ENCODE measurements at places on chromosomes 3 and 15.

- no peak for DNase-seq
Measured at GRCh38 chr15:44296625-44297524, 8.4 kb downstream of the GOLM2 start.

- DNase-seq, result no peak
Measured at GRCh38 chr3:40605960-40606359, 81.2 kb downstream of the ZNF621 start.

- no peak for DNase-seq
Measured at GRCh38 chr3:55567615-55568014, 80.5 kb upstream of the WNT5A start.

DNA sequence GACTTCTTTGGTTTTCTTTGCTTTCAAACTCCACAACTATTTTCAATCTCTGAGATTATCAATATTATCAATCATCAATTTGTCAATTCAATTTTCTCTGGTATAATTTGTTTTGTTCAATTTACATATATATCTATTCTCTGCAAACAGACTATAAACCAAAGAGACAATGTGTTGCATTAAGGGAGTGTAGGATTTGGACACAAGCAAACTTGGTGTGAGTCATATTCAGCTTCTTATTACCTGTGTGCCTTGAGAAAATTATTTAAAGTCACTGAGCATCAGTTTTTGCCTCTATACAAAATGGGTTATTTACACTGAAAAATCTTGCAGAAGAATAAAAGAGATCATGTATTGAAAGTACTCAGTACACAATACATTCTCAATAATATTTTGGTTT, 177.8 kb downstream of the NECTIN3 start:
- no peak for DNase-seq

DNA sequence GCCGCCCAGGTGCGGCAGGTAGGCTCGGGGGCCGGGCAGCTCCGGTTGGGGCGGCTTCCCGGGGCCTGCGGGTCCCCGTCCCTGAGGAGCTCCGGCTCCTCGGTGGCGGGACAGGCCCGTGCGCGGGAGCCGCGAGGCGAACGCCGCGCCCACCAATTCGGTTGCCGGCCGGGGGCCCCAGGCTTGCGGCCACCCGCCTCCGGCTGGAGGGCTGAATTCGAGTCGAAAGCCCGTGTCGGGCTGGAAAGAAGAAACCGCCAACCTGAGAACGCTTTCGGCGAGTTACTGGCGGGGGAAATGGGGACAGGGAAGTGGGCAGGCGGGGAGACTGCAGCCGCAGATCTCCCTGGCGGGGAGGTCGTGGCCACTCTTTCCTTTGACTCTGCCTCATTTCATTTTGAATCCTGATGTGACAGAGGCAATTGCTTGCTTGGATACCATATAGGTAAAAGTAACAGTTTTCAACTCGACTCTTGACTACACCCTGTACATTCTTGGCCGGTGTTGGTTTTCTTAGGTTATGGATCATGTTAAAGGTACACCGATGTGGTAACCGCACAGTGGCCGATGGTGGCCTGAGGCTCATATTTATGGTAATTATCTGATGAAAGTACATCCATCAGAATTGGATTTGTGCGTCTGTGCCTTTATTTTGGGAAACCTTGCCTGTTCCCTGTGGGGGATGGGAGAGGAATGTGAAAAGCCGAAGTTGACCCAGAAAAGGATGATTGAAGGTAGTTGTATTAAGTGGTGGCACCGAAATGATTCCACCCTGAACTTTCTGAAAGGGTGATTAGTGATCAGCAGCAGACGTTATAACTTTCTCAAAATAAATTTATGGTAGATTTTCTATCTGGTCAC, 1.7 kb downstream of the B3GNT5 start:
- no peak for DNase-seq

DNA sequence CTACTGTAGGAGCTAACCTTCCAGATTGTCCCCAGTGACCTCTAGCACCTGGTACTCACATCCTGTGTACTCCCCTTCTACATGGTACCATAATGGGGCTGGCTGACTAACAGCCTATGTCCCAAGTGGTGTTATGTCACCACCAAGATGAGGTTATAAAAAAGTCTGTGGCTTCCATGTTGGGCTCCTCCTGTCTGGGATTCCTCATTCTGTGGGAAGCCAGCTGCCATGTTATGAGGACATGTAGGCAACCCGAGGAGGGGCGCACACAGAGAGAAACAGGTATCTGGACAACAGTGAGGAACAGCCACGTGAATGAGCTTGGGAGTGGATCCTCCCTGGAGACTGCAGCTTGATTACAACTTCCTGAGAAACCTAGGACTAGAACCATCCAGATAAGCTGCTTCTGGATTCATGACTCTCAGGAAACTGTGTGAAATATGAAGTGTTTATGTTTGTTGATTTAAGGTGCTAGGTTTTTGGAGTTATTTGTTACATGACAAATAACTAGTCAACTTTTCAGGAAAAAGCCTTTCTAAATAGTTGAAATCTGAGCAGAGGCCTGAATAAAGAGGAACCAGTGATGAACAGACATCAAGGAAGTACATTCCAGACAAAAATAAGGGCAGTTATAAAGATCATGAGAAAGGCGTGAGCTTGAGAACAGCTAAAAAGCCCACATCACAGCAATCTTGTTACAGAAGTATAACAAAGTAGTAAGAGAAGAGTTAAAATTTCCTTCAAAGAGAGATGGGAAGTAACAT, 21.7 kb downstream of the GOLIM4 start:
- no peak for DNase-seq

DNA sequence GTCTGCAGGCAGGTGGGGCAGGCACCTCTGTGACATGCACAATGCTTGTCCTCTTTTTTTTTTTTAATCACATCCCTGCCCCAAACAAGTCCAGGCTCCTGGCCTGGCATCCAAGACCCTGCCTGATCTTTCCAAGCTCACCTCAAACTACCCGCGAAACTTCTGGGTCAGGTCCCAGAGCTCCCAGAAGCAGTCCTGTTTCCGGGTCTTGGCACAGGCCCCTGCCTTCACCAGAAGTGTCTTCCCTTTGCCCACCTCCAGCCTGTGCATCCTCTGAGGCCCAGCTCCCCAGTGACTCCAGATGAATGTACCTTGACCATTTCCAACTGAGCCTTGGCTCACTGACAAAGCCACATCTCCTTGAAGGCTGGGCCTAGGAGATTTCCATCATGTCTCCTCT, 23.0 kb downstream of the PLA2G4E start:
- DNase-seq, result no peak

- no peak for DNase-seq
Measured at GRCh38 chr3:140863580-140864009, 78.0 kb upstream of the SLC25A36 start.

GRCh38 chr3:87073496-87074145, 82.7 kb upstream of the VGLL3 start:
- DNase-seq, result no peak

GRCh38 chr3:162760789-162761188, 1264.2 kb downstream of the OTOL1 start:
- no peak for DNase-seq

DNA sequence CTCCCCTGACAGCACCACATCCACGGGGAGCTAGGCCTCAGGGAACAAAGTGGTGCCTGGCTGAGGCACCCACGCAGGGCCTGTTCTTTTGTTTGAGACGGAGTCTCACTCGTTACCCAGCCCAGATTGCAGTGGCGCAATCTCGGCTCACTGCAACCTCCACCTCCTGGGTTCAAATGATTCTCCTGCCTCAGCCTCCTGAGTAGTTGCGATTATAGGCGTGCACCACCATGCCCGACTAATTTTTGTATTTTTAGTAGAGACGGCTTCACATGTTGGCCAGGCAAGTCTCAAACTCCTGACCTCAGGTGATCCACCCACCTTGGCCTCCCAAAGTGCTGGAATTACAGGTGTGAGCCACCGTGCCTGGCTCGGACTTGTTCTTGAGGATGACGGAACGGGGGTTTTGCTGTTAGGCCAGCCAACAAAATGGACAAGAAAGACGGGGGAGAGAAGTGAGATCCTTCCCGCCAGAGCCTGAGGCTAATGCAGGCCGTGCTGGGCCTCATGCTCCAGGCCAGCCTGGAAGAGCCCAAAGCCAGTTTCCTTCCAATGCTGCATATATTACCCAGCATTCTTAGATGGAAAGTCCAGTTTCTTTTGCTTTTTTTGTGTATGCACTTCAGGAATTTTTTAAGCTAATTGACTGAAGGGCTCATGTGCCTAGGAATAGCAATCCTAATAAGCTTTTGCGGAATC, 28.1 kb upstream of the FURIN start:
- no peak for DNase-seq

GRCh38 chr3:71759401-71759800, 5.7 kb downstream of the GPR27 start:
- no peak for DNase-seq

- no peak for DNase-seq
Measured at GRCh38 chr3:30855400-30856292, 38.8 kb downstream of the GADL1 start.

DNA sequence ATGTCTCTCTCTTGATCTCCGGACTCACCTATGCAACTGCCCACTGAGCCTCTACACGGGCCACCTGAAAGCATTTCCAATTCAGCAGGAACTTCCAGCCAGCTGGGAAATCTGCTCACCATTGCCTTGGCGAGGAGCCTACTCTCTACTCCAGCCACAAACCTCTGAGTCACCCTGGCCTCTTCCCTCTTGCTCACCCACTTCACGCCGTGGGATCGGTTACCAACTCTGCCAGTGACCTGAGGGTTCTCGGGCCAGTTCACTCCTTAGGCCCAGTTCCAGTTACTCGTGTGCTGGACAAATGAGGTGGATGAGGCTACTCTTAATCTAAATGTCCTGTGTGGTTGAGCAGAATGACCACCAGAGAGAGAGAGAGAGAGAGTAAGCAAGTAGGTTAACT, 70.1 kb downstream of the CEMIP start:
- DNase-seq, result no peak

- DNase-seq, result no peak
Measured at GRCh38 chr3:54706738-54707137, 221.1 kb downstream of the LRTM1 start.

- DNase-seq, result no peak
Measured at GRCh38 chr3:48402281-48402732, 27.6 kb downstream of the PLXNB1 start.

- DNase-seq, result no peak
Measured at GRCh38 chr3:41346698-41347270, 147.5 kb downstream of the CTNNB1 start.

- DNase-seq, result no peak
Measured at GRCh38 chr3:149366031-149366430, 11.4 kb downstream of the TM4SF1 start.

- no peak for DNase-seq
Measured at GRCh38 chr15:46242935-46243334, 608.1 kb downstream of the SQOR start.

- no peak for DNase-seq
Measured at GRCh38 chr3:105356988-105357387, 9.7 kb upstream of the ALCAM start.
